Pancreas (tissue), 10 donors: ENCODE measurements at places on chromosomes 11 and 22. TPM values are rescaled to one million over a fixed set of nuclear protein-coding genes. Genes with fewer than 3 reads are reported as not detected.

DNA sequence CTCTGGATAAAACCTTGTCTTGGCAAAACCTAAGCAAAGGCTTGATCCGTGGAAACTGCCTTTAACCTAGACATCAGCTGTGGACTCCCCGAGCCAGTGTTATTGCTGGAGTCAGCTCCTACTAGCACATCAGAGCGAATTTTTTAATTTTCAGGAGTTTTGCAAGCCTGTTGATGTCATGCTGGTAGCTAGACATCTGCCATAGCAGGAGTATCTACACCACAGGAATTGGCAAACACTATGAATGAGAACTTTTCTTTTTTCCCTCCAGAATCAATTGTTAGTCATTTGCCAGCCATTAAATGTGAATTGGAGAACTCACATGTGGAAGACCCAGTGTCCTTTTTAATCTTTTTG lies 201.2 kb downstream of the NAV2 start:
- no peak for DNase-seq

- no peak for DNase-seq
Measured at GRCh38 chr11:68077617-68078582, 39.1 kb downstream of the TCIRG1 start.

RIMBP3C gene
- total RNA-seq: 0.47 TPM

GRCh38 chr22:23772649-23773473 lies at the start of gene MMP11:
Gene MMP11, plus strand, starts transcription at chr22:23772849. Its CDS starts 22 bp downstream, at chr22:23772871.
- peak; percentile 83 for DNase-seq

DNA sequence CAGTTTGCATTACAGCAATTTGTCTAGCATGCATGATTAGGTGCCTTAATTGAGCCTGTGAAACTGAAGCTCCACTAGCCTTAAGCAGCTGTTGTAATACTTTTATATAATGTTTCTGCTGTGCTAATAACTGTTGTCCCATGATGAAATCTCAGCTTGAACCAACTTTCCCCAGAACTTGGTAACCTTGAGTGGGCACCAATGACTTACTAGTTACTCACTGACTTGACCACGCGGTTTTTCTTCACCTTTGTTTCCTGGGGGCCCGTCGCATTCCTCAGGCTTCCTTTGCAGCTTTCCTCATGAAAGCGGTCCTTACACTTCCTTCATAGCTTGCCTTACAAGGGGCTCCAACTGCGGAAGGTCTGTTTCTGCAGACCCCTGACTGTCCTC lies 11.2 kb upstream of the GLYATL1 start:
- no peak for DNase-seq

FGF19 gene
- 0.19 TPM for total RNA-seq

DNA sequence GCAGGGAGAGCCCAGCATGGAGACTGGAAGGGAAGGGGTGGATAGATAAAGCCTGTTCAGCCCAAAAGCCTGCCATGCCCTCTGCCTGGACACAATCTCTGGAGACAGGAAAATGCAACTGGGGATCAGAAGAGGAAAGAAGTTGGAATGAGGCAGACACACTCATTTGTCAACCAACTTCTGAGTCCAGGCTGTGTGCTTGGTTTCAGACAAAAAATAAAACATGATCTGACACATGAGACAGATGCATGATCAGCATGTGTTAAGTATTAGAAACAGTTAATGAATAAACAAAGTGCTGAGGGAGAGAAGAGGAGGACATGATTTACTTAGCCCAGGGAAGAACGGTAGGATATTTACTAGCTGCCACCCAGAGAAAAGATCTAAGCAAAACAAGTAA lies 839 bp downstream of the LRRN4CL start:
- no peak for DNase-seq

DNA sequence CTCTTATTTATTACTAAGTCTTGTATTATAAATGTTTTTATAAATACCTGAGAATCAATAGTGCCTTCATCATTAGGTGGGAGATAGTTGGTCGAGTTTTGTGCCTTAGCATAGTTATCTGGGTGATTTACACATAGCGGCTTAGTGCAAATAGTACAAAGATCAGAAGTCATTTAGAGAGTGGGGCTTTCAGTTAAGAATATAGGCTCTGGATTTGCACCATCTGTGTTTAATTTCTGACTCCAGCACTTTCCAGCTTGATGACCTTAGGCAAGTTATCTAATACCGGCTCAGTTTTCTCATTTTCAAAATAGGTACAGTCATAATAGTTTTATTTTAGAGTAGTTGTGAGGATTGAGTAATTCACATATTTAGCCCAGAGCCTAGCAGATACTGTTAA lies 26.4 kb downstream of the PDE3B start:
- DNase-seq: no peak

DNA sequence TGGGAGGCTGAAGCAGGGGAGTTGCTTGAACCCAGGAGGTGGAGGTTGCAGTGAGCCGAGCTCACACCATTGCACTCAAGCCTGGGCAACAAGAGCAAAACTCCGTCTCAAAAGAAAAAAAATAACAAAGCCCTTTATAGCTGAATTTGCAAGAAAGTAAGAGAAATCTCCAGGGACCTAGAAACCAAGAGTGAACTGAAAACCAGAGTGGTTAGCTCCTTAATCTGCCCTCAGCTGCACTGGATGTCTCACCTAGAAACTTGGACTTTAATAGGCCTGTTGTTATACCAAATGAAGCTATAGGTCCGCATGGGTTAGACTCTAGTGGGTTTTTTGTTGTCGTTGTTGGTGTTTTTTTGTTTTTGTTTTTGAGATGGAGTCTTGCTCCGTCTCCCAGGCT lies 4.1 kb downstream of the NEU3 start:
- DNase-seq: no peak

GRCh38 chr11:19441752-19442553 lies 201.2 kb upstream of the E2F8 start:
- DNase-seq: no peak

- no peak for DNase-seq
Measured at GRCh38 chr11:33942954-33943353, 51.1 kb upstream of the LMO2 start.
